ENCODE measurements at places on chromosomes 2 and 18.

DNA sequence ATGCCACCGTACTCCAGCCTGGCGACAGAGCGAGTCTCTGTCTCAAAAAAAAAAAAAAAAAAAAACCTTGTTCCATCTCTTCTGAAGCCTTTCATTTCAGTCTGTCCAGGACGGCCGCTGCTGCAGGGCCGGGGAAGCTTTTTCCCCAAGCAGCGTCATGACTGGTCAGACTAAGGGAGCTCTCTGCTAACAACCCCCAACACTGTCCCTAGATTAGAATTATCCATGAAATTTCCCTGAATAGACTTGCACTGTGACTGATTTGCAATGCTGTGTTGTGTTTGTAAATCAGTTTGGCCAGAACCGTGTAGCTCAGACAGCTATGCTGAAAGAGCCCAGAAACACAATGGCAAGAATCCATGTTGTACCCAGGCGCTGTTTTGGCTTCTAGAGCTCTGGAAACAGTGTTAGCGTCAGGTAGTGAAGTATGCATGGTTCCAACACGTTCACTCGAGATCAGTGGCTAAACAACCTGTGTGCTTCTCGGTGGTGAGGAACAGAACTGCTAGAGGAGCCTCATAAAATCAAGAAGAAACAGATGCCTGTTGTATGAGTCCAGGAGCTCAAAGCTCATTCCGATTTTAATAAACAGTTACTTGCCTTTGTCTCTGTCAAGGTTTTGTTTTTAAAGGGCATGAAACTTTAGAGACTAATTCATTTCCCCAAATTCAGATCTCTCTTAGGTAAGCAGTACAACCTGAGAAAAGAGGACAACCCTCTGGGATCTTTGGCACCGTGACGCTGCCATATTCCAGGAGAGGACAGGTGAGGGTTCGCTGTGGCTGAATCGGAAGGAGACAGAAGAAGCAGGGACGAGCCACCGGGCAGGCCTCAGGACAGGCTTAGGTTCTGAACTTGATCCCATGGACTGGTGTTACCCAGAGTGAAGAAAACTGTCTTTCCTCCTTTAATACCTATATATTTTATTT, 43.5 kb downstream of the GORASP2 start:
- DNase-seq: no peak

DNA sequence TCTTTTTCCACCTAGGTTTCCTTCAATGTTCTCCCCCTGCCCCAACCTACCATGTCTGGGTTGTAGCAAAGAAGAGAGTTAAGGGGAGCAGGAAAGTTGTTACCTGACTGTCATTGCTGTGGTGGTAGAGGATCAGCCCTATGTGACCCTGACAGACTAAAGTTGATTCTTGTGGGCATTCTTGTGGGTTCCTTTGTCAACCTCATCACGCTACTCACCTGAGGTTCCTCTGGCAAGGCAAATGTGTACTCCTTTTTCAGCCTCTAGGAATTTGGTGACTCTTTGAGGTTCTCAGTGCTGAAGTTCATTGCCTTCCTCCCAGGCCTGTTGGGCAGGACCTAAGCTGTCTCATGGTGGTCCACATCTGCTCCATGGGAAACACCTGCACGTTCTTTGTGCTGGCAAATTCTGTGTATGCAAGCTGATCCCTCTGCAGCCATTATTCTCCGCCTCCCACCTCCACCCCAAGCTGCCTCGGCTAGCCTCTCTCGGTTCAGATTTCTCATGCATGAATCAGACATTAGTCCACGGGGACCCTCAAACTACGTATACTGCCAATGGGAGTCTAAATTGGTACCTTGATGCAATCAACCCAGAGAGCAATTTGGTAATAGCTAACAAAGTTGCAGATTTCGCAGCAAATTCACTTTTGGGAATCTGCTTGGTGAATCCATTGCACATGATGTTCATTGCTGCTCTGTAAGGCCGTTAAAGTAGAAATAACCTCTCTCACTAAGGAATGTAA, 1.5 kb upstream of the GMCL1 start:
- no peak for DNase-seq

DNA sequence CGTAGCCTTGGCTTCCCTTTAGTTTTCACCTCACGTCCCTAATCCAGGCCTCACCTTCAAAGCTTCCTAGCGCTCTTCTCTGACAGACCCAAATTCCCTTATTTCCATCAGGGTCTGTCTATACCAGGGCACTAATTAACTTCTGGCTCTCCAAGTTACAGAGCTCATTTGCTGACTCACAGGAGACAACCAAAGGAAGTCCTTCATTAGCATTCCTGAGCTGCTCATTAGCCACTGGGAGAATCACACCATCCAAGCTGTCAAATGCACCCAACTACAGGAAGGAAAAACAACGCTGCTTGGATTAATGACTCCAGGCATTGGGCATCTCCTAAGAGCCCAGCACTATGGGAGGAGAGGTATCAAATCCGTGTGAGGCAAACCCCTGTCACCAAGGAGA, 109.8 kb upstream of the ALK start:
- no peak for DNase-seq

DNA sequence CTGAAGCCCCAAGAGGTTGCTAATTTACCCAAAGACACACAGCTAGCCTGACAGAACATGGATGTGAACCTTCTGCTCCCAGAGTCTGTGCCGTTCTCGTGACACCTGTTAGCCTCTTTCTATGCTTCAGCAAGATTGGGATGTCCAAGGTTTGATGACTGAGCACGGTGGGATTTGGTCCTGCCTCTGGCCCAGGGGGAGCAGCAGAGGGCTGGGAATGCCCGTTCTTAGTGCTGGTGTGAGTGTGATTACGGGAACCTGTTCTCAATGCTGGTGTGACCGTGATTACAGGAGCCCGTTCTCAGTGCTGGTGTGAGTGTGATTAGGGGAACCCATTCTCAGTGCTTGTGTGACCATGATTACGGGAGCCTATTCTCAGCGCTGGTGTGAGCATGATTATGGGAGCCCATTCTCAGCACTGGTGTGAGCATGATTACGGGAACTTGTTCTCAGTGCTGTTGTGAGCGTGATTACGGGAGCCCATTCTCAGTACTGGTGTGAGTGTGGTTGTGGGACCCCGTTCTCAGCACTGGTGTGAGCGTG, 67.3 kb upstream of the SNTG2 start:
- no peak for DNase-seq
